ENCODE measurements at places on chromosomes 12 and 14.

DNA sequence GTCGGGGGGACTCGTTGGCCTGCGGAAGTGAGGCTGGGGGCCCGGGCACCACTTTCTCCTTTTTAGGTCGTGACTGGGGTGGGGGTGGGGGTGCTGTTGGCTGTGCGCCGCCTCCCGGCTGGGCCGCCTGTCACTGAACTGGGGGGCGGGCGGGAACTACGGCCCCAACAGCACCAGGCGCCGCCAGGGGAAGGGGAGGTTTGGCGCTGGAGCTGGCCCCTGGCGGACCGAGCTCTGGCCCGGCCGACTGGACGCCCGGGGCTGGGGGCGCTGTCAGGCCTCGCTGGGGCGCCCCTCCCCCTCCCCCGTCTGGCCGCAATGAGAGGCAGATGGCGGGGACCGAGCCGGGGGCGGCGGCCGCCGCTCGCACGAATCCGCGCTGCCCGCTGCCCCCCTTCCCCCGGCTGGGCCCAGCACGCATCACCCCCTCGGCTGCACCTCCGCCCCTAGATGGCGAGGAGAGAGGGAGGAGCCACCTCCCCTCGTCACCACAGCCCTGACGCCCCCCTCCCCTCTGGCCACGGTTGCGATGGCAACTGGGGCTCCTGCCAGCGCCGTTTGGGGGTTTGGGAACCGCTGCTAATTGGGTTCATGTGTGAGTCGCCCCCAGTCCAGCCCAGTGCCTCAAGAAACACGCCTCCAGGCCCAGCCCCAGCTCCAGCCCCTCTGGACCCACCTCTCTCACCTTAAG lies 723 bp downstream of the NFATC4 start:
- no peak for DNase-seq

GRCh38 chr12:57103856-57104255 lies 7.3 kb downstream of the STAT6 start:
- DNase-seq: no peak

GRCh38 chr12:68158432-68158831 lies 1.1 kb downstream of the IFNG start:
- no peak for DNase-seq

- no peak for DNase-seq
Measured at GRCh38 chr14:99687284-99688209, 3.4 kb downstream of the CYP46A1 start.

DNA sequence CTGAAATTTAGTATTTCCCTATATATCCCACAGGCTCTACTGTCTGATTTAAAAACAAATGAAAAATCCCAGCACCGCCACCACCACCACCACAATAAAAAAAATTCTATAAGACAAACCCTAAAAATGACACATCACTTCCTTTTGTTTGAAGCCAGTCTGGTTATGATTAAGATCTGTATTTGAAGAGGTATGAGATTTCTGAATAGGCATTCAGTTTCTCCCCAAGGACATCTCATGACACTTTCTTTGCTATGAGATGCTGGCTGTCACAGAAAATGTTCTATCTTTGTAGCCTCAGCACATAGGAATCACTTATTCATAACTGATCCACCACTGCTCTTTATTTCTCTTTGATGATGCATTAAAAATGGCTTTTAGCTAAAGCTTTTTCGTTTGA lies 1071.0 kb downstream of the SLC6A15 start:
- no peak for DNase-seq

DNA sequence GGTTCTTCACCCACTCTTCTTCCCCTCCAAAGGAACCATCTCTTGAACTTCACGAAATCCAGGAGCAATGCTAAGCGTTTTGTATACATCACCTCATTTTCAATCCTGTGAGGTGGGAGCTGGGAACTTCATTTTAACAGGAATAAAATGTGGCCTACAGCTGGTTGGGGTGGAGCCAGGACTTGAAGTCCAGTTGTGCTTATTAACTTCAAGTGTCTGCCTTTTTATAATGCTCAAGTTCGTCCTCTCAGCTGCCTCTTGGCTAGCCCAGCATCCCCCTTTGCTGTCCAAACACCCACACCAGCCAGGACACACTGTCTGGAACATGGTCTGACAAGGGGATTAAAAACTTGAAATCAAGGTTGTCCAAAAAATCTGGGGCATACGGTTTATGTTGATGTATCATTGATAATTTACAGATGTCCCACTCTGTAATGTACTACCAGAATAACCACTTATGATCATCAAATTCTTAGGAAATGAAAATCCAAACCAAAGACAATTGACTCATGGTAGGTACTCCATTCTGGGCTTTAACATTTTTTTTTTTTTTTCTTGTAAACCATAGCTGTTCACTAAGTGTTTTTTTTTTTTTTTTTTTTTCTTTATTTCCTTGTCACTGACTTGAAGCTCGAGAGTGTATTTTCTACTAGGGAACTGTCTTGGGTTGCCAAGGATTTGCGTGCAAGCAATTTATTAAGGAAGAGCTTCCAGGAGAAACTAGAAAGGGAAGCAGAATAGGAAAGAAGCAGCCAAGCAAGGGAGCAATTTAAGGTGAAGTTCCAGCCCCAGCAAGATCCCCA lies 252.3 kb downstream of the EFCAB11 start:
- no peak for DNase-seq

DNA sequence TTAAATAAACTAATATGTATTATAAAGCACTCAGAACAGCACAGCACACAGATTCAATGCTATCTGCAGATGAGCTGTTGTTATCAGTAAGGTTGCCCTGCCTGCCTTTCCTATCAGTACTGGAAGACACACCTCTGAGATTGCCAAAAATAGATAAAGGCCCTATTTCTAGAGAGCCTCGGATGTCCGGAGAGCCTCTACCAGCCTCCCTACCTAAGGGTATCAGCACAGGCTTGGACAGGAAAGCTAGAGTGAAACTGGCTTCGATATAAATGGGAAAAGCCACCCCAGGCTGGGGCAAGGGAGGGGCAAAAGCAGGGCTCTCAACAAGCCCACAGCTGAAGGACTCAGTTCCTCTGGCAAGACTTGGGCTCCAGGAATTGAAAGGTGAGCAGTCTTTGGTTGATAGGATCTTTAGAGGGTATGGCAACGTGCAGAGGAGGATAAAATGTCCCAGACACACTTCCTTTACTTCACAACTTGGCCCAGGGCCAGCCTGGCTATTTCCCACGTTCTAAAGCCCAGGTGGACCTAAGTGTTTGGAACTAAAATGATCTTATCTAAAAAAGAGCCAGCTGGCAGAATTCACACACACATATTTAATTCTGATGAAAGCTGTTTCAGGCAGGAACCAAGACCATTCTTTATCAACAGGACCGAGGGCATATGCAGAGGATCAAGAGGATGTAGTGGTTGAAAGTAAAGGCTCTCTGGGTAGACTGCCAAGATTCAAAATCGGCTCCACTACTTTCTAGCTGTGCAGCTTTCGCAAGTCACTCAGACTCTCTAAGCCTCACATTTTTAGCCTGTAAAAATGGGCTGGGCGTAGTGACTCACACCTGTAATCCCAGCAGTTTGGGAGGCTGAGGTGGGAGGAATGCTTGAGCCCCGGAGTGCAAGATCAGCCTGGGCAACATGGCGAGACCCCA lies 37.8 kb upstream of the ITPR2 start:
- no peak for DNase-seq

DNA sequence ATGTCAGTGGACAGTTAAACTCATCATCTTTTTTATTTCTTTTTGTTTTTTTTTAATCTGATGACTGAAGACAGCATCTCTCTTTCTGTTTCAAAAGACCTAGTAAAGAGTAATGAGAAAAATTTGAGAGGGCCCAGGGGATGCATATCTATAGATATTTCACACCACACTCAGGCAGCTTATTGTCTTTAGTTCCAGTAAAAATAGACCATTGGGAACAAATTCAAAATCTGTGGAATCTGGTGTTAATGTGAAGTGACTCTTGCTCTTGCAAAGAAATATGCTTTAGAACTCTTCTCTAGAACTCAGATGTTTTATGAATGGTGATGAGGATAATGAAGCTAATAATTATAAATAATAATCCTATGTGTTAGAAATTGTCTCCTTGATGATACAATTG lies 214.5 kb upstream of the ATP2B1 start:
- no peak for DNase-seq

- no peak for DNase-seq
Measured at GRCh38 chr12:26164118-26164517, 31.3 kb upstream of the SSPN start.

DNA sequence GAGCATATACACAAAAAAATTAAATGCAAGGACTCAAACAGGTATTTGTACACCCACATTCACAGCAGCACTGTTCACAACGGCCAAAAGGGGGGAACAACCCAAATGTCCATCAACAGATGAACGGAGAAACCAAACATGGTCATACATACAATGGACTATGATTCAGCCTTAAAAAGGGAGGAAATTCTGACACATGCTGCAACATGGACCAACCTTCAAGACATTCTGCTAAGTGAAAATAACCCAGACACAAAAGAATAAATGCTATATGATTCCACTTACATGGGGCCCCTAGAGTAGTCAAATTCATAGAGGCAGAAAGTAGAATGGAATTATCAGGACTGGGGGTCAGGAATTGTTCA lies 29.5 kb downstream of the ACTN1 start:
- no peak for DNase-seq

- no peak for DNase-seq
Measured at GRCh38 chr12:74488134-74488533, 49.5 kb upstream of the ATXN7L3B start.

DNA sequence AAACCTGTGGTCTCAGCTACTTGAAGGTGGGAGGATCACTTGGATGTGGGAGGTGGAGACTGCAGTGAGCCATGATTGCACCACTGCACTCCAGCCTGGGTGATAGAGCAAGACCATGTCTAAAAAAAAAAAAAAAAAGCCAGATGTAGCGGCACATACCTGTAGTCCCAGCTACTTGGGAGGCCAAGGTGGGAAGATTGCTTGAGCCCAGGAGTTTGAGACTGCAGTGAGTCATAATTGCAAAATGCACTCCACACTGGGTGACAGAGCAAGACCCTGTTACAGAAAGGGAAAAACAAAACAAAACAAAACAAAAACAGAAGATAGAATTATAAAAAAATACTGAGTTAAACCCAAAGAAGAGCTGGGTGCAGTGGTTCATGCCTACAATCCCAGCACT lies 29.1 kb upstream of the APOF start:
- no peak for DNase-seq

DNA sequence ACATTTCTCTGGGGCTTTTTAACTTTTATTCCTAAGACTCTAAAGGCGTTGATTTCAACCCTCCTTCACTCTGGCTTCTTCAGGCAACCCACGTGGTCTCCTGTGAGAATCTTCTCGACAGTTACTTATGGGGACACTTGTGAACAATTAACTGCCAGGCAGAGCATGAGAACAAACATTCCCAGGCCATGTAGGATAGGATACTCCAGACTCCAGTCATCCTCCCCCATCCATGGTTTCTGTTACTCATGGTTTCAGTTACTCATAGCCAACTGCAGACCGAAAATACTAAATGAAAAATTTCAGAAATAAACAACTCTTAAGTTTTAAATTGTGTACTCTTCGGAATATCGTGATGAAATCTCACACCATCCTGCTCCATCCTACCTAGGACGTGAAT lies 19.5 kb downstream of the GPR68 start:
- no peak for DNase-seq

DNA sequence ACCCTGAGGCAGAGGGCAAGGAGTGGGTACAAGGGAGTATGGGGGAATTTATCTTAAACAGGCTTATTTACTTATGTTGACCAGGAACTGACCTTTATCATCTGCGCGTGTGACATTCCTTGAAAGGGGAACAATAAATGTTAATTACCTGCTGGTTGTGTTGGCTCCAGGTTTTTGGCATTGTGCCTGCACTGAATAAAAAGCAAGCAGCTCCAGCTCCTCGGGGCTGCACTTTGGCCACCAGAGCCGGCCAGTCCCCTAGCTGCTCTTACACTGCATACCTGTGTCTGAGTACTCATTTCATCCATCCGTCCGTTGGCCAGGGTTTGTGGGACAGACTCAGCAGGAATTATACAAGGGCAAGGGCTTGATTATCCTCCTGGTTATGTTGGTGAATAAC lies 68.8 kb upstream of the GTF2A1 start:
- DNase-seq: no peak

DNA sequence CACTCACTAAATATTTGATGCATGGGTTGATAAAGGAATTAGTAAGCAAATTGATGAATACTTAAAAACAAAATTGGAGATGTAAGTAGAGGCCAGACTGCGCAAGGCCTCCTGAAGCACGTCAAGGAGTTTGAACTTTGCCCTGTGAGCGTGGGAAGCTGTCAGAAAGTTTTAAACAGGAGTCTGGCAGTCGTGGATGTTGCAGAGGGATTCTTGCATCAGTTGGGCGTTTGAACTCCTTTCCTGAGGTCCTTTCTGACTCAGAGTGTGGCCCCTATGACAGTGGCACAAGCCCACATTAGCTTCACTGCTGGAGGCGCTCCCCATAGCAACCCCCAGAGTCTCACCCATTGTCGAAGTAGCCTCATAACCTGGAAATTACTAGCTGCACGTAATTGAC lies 17.9 kb upstream of the IL22 start:
- no peak for DNase-seq

DNA sequence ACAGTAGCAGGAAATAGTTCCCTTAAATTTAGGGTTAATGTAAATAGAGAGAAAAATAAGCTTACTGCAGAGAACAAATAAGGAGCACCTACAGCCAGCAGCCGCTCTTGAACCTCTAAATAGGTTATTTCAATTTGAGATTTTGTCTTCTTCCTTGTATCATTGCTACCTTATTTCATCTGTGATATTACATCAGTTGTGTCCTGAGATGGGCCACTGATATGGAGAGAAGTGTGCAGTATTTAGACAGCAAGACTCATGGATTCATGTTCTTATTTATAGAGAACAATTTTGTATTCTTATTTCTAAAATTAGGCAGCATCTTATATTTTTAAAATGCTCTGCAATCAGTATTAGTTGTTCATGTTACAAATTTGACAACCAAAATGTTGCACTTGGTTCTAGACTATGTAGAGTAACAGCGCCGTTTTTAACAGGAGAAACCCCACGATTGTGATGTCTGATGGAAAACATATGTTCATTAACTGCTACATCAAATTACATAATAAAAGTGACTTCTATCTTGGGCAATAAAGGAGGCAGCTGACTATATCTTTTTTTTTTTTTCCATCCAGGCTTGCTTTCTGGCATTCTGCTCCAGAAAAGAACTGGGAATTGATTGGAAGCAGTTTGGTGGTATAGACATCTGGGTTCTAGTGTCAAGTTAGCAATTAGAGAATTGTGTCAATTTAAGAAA lies 117.9 kb downstream of the CAND1 start:
- no peak for DNase-seq

GRCh38 chr12:67982164-67982563 lies 7.1 kb upstream of the IFNG-AS1 start:
- no peak for DNase-seq

DNA sequence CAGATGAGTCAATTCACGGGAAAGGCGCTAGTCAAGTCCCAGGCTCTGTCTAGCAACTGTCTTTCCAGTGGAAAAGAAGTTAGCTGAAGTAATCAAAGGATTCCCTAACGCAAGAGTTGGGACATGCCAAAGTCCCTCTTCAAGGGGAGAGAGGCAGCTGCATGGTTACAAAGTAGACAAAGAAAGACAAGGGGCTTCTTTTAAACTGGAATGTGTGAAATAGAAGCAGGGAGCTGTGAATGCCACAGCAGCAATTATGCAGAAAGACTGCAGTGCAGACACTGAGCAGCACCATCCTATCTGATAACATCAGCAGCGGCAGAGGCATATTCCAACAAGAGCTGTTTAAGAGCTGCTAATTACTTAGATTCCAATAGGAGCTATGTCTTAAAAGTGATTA lies 12.5 kb upstream of the CIPC start:
- no peak for DNase-seq

GRCh38 chr12:94074980-94075629 lies 73.3 kb upstream of the PLXNC1 start:
- DNase-seq: no peak

- no peak for DNase-seq
Measured at GRCh38 chr12:57865084-57865751, 18.7 kb upstream of the CTDSP2 start.

GRCh38 chr14:93103392-93104080 lies 12.2 kb downstream of the ITPK1 start:
- DNase-seq: peak; percentile 11

Measured in activated naive CD4-positive, alpha-beta T cell (primary cell).